Amniotic epithelial cell (primary cell): ENCODE measurements at places on chromosomes 11 and 22.

- DNase-seq = no peak
Measured at GRCh38 chr11:1049911-1050580, 13.5 kb upstream of the MUC6 start.

DNA sequence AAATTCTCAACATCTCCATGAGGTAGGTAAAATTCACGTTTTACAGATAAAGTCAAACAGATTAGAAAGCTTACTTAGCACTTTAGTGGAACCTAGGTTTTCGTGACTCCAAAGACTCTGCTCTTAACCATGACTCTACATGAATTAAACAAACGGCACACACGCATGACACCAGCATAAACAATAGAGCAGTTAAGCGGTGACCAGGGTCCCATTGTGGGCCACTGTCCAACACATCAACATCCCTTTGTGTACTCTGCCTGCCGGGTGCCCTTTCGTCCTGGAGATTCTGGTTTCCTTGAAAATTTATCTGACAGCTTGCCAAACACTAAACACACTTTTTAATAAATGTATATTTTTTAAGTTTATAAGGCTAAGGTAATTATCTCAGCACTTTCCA is 941.7 kb downstream of the OPCML start:
- no peak for DNase-seq

GRCh38 chr22:46415776-46416519 is 80.4 kb downstream of the TRMU start:
- DNase-seq = no peak

GRCh38 chr11:112828421-112828820 is 132.8 kb upstream of the NCAM1 start:
- DNase-seq = no peak

- DNase-seq = no peak
Measured at GRCh38 chr11:112396076-112396475, 135.4 kb upstream of the PLET1 start.

DNA sequence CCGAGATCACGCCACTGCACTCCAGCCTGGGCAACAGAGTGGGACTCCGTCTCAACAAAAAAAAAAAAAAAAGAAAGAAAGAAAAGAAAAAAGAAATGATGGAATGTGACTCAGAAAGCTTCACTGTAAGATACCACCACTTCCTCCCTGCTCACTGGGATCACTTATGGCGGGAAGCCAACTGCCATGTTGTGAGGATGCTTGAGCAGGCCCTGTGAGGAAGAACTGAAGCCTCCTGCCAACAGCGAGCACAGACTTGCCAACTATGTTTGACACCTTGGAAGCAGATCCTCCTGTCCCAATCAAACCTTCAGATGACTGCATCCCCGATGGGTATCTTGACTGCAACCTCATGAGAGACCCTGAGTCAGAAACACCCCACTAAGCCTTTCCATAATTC is 8.3 kb downstream of the SEC14L6 start:
- peak; percentile 20 for DNase-seq
